ENCODE measurements at places on chromosomes 2 and 18.

DNA sequence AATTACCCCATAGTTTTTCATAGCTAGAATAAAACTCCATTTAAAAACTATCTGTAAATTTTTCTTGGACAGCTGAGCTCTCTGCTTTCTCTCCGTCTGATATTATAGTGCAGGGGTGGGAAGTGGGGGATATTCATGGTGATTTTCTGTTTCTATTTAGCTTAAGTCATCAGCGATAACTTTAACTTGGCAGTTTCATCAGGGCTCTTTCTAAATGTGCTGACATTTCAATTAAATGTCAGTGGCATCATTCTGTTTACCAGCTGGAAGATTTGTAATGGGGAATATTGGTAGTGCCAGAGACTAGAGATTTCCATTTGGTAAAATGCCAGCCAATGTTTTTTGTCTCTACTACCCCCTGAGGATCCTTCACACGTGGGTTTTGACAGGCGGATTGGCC, 53.5 kb upstream of the CAPN13 start:
- DNase-seq, result no peak

DNA sequence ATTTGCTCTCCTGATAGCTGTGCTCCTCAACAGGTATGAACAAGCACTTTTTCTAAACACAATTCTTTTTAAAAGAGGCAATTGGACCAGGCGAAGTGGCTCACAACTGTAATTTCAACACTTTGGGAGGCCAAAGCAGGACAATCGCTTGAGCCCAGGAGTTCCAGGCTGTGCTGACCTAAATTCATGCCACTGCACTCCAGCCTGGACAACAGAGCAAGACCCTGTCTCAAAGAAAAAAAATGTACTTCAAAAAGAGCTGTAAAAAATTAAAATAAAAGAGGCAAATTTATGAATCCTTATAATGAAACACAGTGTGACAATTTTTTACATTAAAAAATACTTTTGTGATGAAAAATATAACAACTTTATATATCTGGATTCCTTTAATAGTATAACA, 1.8 kb upstream of the FAM124B start:
- no peak for DNase-seq

GRCh38 chr2:1636791-1637415, 107.4 kb downstream of the PXDN start:
- DNase-seq, result no peak

DNA sequence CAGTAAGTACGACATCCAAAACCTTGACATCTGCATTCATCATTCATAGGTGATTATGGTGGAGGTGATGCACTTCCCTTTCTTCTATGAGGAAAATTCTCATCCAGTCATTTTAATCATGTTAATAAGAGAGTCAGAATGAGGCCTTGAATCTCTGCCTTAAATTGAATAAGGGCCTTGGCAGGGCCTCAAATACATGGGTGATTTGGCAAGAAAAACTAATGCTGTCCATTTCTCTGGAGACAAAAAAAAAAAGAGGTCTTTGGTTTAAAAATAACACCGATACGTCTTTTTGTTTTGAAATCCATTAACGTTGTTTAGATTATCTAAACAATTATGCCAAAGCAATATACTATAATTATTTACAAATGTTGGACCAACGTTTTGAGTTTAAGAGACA, 8.1 kb downstream of the COLEC12 start:
- no peak for DNase-seq

DNA sequence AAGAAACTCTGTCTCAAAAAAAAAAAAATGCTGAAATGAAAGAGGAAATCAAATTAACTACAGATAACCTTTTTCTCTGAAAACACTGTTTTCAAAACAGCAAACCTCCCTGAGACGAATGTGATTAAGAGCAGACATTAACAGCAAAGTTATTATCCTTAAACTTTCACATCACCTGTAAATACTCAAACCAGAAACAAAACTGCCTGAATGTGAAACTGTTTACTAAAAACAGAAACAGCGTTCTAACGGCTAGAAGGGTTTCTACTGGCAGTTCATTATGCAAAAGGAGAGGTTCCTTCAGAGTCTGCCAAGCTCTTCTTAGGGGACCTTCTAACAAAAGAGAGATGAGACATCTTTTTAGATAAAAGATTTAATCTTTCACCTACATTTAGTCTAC, 45.9 kb downstream of the PNO1 start:
- DNase-seq, result no peak

- peak; percentile 88 for DNase-seq
These were observed 65.2 kb upstream of the FIGN start for GRCh38 chr2:163800951-163801381.

- peak; percentile 76 for DNase-seq
These were observed 1.3 kb downstream of the LAPTM4A start for GRCh38 chr2:20050104-20050645.

GRCh38 chr2:37766106-37766505, 94.7 kb upstream of the CDC42EP3 start:
- DNase-seq, result peak; percentile 73

- no peak for DNase-seq
These were observed 112.5 kb downstream of the MREG start for GRCh38 chr2:215900843-215901242.

- DNase-seq, result no peak
These were observed 1186.8 kb upstream of the CELF4 start for GRCh38 chr18:38752430-38752829.

DNA sequence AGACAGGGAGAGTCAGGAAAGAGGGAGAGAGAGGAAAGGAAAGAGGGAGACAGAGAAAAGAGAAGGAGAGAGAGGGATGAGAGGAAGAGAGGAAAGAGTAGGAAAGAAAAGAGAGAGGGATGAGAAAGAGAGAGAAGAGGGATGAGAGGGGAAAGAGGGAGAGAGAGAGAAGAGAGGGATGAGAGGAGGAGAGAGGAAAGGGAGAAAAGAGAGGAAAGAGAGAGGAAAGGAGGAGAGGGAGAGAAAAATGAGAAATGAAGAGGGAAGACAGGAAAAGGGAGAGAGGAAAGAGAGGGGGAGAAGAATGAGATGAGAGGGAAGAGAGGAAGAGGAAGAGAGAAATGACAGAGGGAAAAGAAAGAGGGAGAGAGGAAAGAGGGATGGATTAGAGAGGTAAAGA, 207.0 kb upstream of the SKOR2 start:
- no peak for DNase-seq

DNA sequence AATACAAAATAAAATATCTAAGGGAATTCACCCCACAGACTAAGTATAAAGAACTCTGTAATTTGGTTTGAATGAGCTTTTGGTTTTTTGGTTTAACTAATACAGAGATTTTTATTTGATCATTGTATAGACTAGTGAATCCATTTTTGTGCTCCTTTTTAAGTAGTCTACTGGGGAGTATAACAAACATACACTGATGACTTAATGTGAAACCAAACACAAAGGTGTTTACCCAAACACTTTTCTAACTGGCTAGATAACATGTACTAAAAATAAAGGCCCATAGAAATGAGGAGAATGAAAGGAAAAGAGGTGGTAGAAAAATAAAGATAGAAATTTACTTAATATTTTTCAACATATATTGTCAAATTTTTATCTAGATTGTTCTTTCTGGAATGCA, 146.0 kb downstream of the NRXN1 start:
- no peak for DNase-seq

GRCh38 chr2:38113051-38113450, 37.1 kb upstream of the CYP1B1 start:
- DNase-seq, result no peak

DNA sequence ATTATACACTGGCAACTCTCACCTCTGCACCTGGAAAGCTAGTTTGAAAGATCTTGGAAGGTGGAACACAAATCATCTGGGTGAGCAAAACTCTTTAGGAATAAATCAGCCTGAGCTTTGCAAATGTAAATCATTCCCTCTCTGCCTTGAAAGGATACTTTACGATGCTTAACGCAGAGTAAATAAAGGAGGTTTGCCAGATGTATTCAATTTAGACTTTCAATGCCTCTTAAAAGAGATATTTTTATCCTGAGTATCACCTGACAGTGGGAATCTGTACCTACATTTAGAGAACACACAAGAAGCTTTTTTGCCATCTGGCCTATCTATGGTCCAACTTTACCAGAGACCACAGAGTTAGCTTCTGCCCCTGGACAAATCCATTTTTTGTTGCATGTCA, 983.2 kb upstream of the CDH2 start:
- DNase-seq, result peak; percentile 45

DNA sequence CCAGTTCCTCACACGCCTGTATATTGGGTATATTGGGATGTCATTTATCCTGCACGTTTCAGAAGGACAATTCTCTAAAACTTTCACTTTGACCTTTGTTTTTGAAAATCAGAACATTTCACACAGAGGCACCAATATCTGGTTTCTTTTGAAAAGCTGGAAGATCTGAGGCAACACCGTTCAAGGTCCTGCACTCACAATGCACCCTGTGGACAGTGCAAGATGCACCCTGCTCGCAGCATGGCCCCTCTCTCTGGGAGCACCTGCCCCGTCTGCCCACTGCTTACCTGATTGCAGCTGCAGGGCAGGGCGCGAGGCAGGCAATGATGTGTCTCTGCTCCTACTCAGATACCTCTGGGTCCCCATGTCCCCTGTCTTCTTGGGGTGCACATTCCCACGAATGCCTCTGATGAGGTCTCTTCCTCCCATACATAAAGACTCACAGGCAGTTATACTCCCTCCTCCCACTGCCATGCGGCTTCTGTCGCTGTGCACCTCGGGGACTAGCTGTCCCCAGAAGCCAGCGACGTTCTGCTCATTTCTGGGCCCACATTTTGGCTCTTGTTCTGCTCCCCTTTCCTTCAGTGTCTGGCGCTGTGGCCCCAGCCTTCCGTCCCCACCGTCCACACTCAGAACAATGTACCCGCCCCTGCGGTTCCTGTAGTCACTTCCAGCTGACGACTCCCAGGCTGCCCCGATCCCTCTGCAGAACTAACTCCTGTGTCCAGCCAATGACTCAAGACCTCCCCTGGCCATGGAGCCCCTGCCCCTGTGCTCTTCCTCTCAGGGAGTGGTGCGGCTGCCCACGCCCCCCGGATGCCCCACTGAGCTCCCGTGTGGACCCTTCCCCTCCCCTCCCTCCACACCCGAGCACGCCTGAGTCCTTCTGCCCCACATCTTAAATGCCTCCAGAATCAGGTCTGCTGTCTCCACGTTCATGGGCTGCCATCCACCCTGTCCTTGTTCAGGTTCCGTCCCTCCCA, at the start of gene OR6B3:
Gene OR6B3 (minus strand): TSS at position 349 of the 983 bp plus-strand sequence.
- DNase-seq, result no peak

GRCh38 chr18:60347526-60348045, 25.0 kb downstream of the MC4R start:
- no peak for DNase-seq

GRCh38 chr2:238855299-238855698, 7.4 kb downstream of the TWIST2 start:
- no peak for DNase-seq

- peak; percentile 48 for DNase-seq
These were observed 73.1 kb upstream of the RBMS1 start for GRCh38 chr2:160566717-160567116.

DNA sequence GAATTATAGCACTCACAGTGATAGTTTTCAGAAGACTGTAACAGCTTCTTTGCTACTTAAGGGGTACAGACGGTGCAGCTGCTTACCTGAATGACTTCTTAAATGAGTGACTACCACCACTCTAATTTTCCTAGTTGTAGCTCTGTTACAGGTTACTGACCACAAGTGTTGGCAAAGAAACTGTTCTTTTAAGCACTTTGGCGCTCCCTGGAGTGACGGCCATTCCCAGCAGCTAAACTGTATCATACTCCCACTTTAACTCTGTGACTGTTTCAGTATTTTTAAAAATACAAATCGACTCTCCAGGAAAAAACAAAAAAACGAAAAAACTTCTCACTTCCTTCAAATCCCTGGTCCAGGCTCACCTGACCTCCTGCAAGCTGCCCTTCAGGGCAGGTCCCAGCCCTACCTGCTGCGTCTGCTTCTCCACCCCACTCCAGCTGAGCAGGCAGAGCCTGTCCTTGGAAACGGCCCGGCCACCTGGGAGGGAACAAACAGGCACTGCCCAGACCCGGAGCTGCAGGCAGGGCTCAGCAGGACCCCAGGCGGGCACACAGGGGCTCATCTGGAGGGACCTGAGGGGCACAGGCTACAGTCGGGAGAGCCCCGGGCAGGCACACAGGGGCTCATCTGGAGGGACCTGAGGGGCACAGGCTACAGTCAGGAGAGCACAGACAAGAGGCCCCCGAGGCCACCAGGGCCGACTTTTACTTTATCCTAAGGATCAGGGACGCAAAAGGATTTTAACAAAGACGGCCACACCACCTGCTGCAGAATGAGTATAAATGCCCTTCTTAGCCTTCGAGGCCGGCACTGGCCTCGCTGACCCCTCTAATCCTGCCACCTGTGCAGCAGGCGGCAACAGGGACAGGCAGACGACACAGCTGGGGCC, 24.5 kb downstream of the SLC66A2 start:
- no peak for DNase-seq

GRCh38 chr2:48910961-48911360, 155.4 kb upstream of the LHCGR start:
- no peak for DNase-seq

DNA sequence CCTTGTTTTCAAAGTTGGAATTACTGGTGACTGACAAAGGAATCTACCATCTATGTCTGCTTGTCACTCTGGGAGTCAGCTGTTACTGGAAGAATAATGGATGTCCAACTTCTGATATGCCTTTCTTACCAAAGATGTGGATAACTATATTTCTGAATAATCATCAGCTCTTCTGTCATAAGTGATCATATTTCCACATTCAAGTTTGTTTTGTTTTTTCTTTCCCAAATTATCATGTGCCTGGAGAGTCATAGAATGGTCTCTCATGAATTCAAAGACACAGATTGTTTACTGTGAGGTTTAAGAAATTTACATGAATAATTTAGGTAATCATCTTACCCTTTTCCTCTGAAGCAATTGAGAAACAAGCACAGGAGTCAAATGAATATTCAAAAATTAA, 986.7 kb upstream of the CDH2 start:
- no peak for DNase-seq

GRCh38 chr18:848062-848861, 36.2 kb upstream of the YES1 start:
- DNase-seq, result no peak

DNA sequence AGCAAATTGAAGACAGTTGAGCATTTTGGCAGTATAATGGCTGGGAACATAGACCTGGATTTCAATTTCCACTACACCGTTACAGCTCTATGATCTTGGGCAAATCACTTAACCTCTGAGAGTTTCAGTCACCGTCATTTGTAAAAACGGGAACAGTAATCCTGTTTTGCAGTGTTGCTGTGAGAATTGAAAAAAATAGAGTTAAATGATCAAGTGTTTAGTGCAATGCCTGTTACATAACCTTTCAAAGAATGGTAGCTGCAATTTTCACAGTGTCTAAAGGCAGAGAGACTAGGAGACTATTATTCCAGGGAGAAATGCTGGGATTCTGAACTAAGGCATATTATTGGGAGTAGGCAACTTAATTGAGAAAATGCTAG, 2.0 kb downstream of the AGPS start:
- no peak for DNase-seq

GRCh38 chr2:144086965-144087364, 433.0 kb downstream of the ZEB2 start:
- peak; percentile 33 for DNase-seq

- peak; percentile 39 for DNase-seq
These were observed 2.1 kb downstream of the DOCK10 start for GRCh38 chr2:225040142-225040541.

DNA sequence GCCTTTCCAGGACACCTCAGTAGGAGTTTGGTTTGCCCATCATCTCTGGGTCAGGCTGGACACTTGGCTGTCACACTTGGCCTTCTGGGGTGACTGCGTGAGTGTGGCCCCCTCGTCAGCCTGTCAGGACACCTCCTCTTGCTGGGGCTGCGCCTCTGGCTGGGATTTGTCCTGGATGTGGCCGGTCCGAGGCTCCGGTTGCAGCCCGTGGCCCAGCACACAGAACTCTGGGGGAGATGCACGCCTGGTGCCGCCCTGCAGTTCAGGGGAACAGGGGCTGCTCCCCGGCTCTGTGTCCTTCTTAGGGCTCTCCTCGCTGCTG, 9.6 kb downstream of the PCARE start:
- DNase-seq, result no peak
